ENCODE measurements at places on chromosomes 4 and X.

DNA sequence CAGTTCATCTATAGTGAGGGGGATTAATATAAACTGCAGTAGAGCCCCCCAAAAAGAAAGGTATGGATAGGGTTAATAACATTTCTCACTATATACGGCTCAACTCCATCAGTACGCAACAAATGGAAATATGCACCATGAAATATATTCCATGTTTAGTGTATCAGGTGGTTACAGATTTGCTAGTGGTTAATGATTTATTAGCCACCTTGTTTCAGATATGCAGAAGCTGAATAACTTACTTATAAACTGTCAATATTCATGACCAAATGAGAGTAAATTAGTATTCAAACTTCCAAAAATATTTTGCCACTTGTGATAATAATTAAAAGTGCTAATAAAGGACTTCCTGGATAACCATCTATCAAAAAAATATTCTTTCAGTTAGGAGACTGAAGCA is 14.8 kb downstream of the AMTN start:
- DNase-seq: no peak

DNA sequence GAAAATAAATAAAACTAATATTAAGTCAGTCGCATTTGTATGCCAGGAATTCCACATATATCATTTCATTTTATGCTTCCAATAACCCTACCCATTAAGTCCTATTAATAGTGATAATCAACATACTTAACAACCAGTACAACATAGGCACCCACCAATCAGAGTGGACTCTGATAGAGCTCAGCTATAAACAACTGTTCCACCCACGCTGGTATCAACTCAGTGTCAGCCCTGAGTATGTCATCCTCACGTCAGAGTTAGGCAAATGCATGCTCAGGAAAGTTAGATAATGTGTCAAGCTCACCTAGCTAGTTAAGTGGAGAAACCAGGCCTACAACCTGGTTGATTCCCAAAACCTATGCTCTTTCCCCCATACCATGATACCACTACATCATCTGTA is 89.3 kb downstream of the SMARCA1 start:
- DNase-seq: no peak

DNA sequence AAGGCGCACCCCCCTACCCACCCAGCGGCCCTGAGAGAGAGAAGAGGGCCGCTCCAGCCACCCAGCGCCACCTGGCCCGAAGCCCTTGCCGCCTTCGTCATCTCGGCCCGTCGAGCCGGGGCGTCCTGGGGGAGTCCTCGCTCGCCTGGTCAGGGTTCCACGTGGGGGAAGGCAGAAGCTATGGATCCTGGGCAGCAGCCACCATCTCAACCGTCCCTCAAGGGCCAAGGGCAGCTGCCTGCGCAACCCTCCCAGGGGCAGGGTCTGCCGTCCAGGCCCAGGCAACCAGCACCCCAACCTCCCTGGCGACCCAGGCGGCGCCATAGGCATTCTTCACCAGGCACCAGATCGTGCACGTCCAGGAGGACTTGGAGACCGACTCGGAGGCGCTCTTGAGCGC is 51.5 kb upstream of the IL13RA2 start:
- DNase-seq: no peak

GRCh38 chr4:139619644-139620043 is 46.0 kb upstream of the MGST2 start:
- no peak for DNase-seq

DNA sequence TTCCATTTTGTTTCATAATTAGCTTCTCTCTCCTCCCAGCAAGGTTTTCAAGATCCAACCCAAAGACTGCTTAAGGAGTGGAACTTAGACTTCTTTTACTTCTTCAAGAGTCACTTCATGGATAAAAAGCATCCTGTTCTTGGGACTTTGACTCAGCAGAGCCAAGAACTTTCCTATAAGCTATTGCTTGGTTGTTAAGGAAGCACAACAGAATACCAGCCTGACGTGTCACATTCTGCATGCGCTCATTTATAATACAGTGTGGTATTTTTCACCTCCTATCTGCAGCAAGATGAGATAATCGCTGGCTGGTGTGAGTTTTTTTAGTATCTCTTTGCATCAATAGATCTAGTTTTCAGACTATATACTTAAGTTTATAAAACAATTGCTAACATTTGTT is 152.1 kb downstream of the PALLD start:
- DNase-seq: no peak

DNA sequence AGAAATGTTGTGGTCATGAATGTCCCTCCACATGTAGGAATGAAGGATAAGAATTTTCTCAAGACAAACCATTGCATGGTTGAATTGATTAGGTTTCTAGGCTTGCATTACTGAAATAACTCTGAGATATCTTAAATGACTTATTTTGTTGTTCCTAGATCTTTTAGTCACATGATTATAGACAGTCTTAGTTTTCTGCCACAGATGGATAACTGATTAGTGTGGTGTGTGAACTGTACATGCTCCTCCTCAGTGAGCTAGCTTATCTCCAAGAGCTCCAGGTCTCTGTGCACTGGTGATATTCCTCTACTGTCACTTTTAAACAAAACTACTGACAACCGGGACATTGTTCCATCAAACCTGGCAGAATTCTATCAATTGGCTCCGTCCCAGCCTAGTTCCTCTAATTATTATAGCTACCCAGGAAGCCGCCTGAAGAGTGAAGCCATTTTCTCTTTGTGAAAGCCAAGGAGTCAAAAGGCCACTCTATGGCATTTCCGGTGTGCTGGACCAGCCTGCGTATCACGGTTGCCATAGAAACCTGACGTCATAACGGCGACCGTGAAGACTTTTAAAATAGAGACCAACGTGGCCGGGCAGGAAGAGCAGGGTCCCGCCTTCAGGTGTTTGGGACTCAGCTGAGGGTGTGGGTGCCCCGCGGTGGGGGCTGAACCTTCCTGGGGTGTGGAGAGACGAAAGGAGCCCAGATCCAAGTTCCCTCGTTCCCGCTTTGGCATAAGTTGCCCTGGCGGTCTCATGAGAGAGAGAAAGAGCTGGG is 28.1 kb downstream of the BEX3 start:
- peak; percentile 34 for DNase-seq

GRCh38 chr4:106051514-106051913 is 156.2 kb downstream of the NPNT start:
- DNase-seq: no peak

- DNase-seq: no peak
These were observed 121.0 kb downstream of the PPA2 start for GRCh38 chr4:105352826-105353225.

DNA sequence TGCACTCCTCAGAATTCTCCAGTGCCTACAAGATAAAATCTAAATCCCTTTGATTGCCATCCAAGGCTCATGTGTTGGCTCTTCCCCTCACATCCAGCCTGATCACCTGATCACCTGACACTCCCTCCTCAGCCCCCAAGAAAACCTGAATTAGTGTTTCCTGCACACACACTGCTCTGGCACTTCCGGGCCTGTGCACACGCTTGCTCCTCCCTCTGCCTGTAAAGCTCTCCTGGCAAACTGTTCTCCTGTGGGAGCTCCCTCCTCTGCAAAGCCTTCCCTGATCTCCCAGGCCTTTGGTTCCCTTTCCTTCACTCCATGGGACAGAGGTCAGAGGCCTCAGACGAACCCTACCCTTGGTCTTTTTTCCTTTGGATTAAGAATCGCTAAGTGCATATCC is 19.9 kb downstream of the PHKA2 start:
- DNase-seq: no peak

DNA sequence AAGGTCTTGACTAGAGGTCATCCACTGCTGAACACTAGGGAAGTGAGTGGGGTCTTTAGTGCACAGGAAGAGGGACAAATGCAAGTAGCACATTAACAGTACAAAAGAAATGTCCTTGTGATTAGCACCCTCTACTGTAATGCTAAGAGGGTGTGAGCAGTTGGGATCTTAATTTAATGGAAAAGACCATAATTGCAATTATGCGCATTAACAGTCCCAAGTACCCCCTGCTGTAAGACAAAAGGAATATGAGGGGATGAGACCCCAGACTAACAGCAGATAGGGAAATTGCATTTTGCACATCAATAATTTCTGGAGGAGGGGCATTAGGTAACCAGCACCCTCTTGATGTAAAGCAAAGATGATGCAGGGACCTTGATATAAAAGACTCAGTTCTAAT is 285.0 kb downstream of the CHIC1 start:
- no peak for DNase-seq

GRCh38 chr4:24352112-24352511 is 232.2 kb downstream of the DHX15 start:
- DNase-seq: no peak
